Heart right ventricle (tissue), 16 donors: ENCODE measurements at places on chromosomes 5 and 9.

DNA sequence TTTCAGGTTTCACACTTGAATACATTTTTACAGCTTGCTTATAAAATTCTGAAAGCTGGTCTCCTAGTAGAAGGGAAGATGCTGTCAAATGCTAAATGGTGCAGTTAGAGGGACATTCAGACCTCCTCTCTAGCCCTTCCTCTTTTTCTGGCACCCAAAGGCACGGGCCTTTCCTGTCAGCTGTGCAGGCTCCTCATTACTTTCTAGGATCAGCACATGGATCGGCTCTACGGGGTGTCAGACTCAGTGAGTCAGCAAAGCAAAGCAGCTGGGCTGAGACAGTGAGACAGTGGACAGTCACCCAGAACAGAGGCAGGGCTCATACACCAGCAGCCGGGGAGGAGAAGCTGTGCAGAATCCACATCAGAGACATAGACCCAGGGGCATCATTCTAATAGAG is 80.0 kb upstream of the TNC start:
- DNase-seq, result peak; percentile 28

- no peak for DNase-seq
These were observed 792 bp downstream of the NTMT1 start for GRCh38 chr9:129626625-129627284.

- DNase-seq, result peak; percentile 17
These were observed 86.3 kb upstream of the MELK start for GRCh38 chr9:36486329-36486932.

GRCh38 chr9:132418726-132419363 is 8.8 kb downstream of the CFAP77 start:
- DNase-seq, result no peak

- DNase-seq, result no peak
These were observed 40.0 kb downstream of the CMYA5 start for GRCh38 chr5:79729679-79730078.

DNA sequence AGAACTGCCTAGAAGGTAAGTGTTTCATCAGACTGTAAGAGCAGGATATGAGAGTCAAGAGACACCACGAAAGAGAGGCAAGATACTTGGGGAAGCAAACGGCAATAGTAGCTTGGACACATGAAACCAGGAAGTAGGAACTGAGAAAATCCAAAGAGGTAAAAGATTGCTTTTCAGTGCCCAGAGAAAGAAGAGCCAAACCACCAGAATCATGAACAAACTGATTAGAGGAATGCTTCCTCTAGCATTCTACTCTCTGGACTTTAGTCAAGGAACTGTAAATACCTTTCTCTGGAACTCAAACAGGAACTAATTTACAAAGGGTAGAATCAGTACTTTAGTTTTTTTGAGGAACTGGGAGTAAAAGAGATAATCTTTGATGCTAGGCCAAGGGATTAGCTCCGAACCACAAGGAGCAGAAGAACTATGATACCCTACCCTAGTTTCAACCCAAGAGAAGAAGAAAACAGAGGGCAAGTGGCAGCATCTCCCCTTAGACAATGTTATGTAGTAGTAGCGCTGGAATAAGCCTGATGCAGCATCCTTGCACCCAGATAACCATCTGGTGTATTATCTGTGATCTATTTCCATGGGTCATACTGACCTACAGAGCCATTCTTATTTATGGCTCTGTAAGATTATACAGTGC is 41.3 kb downstream of the EFCAB9 start:
- no peak for DNase-seq

DNA sequence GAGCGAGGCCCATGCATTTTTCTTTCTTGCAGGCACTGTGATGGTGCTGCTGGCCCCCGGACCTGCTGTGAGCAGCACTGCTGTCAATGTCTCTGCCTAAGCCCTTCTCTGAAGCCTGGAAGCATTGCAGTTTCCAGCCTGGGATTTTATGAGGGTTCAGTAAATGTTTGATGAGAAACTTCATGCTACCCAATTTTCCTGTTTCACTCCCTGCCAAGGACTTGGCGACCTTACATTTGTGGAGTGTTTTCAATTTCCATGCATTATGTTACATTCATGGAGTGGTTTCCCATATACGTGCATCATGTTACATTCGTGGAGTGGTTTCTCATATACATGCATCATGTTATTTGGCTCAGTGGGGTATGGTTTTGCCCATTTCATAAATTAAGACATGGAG is 90.7 kb upstream of the PTCH1 start:
- no peak for DNase-seq

DNA sequence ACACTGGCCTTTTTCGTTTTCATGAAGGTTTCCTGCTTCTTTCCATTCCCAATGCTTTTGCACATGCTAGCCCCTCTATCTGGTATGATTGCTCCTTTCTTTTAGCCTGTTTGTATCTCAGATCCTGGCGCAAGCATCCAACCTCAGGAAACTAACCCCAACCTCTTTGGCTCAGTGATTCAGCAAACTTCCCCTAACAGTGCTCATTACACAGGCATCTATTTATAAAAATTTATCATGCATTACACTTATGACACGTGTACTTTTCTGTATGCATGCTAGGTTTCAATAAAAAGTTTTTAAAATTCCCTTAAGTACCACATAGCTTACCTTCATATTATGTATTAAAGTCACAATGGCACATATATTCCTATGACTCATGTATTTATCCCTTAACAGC is 218.9 kb downstream of the EPB41L4A start:
- DNase-seq, result no peak

GRCh38 chr5:10192309-10192708 is 57.4 kb downstream of the ATPSCKMT start:
- no peak for DNase-seq

- DNase-seq, result peak; percentile 7
These were observed at the start of gene FAM81B for GRCh38 chr5:95390812-95391492. FAM81B (plus strand) TSS chr5:95391366; CDS start chr5:95391390, 24 bp downstream.

- DNase-seq, result no peak
These were observed 8.5 kb downstream of the PTGS1 start for GRCh38 chr9:122379340-122379739.

GRCh38 chr5:58918021-58918729 is 335.3 kb downstream of the RAB3C start:
- no peak for DNase-seq

DNA sequence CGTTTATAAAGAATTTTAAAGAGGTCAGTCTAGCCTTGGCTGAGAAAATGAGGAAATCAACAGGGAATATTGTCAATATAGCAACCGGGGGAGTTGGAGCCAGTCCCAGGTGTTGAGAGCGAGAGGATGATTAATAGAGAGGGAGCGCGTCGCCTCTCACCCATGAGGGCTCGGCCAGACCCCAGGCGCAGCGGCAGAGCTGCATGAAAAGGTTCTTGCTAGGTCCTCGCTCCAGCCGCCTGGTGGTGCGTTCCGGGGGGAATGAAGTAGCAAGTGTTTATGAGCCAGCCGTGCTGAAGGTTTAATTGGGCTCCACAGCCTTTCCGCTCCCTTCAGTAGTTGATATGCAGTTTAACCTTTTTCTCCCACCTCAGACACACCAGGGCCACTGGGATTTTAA is 167.3 kb upstream of the IRX1 start:
- no peak for DNase-seq

- DNase-seq, result no peak
These were observed 81.8 kb upstream of the MEF2C start for GRCh38 chr5:88964831-88965230.

GRCh38 chr9:137486141-137486490 is 27.0 kb upstream of the NSMF start:
- DNase-seq, result no peak

GRCh38 chr9:38025166-38025565 is 43.9 kb downstream of the SHB start:
- no peak for DNase-seq

DNA sequence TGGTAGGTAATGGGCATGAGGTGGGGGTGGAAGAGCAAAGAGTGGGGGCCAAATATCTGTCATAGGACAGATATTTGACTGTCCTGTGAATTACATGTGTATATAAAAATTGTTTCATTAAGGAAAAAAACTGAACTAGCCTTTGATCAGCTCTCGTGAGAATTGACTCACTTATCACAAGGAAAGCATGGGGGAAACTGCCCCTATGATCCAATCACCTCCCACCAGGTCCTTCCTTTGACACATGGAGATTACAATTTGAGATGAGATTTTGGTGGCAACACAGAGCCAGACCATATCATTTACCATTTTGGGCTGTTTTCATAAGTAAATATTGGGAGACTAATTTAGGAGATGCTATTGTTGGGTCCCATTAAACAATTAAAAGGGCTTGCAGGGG is 63.2 kb upstream of the FYB1 start:
- no peak for DNase-seq

- no peak for DNase-seq
These were observed 8.5 kb downstream of the RXFP3 start for GRCh38 chr5:33944543-33945132.

GRCh38 chr9:89418882-89419640 is 78.9 kb downstream of the SEMA4D start:
- no peak for DNase-seq

GRCh38 chr5:38208782-38209378 is 49.5 kb upstream of the EGFLAM start:
- peak; percentile 22 for DNase-seq

- DNase-seq, result no peak
These were observed 36.8 kb upstream of the SNX2 start for GRCh38 chr5:122738088-122738487.

- DNase-seq, result no peak
These were observed 39.5 kb downstream of the PCA3 start for GRCh38 chr9:76803762-76804161.

DNA sequence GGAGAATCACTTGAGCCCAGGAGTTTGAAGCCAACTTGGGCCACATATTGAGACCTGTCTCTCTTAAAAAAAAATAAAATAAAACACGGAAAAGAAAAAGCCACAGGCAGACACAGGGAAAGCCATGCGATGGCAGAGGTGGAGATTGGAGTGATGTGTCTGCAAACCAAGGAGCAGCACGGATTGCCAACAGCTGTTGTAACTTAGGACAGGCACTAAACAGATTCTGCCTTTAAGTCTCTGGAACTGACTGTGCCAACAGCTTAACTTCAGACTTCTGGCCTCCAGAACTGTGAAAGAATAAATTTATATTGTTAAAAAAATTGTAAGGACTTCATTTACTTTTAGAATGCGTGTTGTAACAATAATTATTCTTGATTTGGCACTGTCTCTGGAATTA is 318.5 kb upstream of the CHD1 start:
- no peak for DNase-seq

DNA sequence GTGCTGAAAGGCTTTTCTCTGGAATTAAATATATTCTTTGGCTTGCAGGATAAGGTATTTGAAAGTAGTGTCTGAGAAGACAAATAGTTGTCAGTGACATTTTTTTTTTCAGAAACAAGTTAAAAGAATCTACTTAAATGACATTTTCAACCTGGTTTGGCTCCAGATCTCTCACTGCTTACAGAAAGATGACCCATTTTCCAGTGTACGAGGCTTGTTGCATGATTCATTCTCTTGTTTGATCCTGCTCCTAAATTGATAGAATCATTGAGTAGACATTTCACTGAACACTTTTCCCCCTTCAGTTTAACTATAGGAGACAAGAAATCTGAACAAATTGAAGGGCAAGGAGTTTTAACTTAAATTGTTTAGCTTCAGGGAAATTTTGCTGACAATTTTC is 546.1 kb downstream of the ZNF608 start:
- no peak for DNase-seq

- DNase-seq, result peak; percentile 38
These were observed at the start of gene DOCK2 for GRCh38 chr5:169637085-169637548. DOCK2 (plus strand) TSS chr5:169637275; CDS start chr5:169637327, 52 bp downstream.

GRCh38 chr5:66010476-66010875 is 84.1 kb downstream of the ERBIN start:
- DNase-seq, result no peak

GRCh38 chr9:121369595-121370265 is at the start of gene STOM:
STOM (minus strand) TSS chr9:121370250; CDS start chr9:121370187, 63 bp downstream.
- peak; percentile 92 for DNase-seq

- no peak for DNase-seq
These were observed 9.0 kb upstream of the RFX3 start for GRCh38 chr9:3534614-3535404.

DNA sequence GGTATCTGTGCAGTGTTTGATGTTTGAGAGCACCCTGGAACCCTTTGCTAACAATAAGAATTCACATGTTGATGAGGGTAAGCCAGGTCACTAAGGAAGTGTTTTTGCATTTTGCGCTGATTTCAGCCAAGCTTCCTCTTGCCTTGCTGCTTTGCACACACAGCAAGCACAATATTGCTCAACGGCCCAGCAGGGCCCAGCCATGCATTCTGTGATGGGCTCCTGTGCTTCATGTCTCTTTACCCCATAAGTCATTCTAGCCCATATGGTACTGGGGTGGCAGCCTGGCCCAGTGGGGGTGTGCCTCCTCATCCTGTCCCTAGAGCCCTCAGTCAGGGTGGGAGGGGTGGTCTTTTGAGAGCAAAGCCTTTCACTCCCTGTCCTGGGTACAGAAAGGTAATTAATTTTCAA is 481.3 kb downstream of the GADD45G start:
- DNase-seq, result no peak

DNA sequence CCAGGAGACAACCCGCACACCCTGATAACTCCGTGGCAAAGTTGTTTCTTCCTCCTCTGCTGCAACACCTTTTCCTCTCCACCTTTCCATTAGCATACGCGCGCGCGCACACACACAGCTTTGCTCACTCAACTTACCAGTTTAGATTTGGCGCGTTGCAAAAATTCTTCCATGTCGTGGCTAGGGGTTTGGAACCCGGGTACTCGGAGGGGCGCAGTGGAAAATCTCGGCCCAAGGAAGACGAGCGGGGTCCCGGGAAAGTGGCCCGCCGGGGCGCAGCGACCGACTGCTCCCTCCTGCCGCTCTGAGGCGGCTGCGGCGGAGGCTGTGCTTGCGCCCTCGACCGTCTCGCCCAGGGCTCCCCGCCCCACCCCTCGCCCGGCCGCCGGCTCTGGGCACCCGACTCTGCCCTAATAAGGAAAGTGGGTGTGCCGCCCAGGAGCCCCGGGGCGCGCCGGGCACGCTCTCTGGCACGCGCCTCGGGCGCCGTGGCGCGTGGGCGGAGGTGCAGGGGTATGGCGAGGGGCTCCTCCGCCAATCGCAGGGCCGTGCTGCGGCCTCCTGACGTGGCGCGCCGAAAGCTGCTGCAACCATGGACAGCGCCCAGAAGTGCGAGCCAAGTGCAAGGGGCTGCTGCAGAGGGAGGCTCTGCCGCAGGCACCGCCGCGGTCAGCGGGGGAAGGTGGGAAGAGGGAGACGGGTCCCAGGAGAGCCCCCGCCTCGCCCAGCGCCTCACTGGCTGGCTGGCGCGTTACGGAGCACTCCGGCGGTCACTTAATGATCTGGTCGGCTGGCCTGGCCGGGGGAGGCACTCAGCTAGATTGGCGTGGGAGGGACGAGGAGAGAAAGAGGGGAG is at the start of gene PRUNE2:
TSS of gene PRUNE2 (minus strand) at position 324 of the 856 bp plus-strand sequence. CDS start at position 173, 151 bp downstream.
- DNase-seq, result peak; percentile 19

GRCh38 chr5:119453040-119453373 is 710 bp downstream of the HSD17B4 start:
- no peak for DNase-seq

- no peak for DNase-seq
These were observed 628 bp downstream of the HOMER1 start for GRCh38 chr5:79513308-79513703.

GRCh38 chr9:16625811-16626210 is 244.7 kb downstream of the BNC2 start:
- DNase-seq, result no peak
